ENCODE measurements at places on chromosomes 7 and 10.

DNA sequence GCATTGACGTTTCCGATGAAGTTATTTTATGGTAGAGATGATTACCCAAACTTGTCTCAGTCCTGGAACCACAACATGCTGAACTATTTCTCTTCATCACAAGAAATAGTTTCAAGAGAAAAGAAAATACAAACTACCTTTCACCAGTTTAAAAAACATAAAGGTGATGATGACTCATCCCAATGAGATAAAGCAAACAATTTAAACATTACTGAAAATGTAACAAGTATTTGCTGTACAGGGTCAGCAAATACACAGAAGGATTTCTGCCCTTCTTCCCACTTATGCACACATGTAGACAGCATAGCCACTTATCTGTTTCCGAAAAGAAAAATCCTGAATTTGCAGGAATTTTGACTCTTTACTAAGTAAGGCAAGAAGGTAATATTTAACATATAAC, 50.8 kb downstream of the RHOBTB1 start:
- no peak for DNase-seq

GRCh38 chr10:128981881-128982615, 485.0 kb upstream of the MGMT start:
- DNase-seq = no peak

- DNase-seq = no peak
These were observed 90.5 kb upstream of the MACROH2A2 start for GRCh38 chr10:69961881-69962745.

- DNase-seq = no peak
These were observed 60.7 kb downstream of the CSTF2T start for GRCh38 chr10:51638737-51639136.

- no peak for DNase-seq
These were observed 371.7 kb downstream of the ZNF716 start for GRCh38 chr7:57821438-57822382.

DNA sequence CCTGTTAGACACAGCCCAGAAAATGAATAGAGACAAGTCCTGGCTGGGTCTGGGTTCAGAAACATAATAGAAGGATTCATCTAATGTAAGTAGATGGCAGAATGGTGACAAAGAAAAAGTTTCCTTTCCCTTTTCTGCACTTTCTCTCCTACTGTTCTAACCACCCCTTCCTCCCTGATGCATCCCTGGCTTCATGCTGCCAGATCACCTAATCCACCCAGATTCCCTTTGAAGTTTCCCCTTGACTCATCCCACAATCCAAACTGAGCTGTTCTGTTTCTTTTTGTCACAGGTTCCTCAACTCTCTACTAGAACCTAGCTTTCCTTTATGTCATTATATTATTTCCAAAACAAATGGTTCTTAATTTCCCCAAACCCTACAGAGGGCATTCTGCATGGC, 1.1 kb upstream of the MACC1 start:
- no peak for DNase-seq

- DNase-seq = no peak
These were observed 122.3 kb downstream of the SH3PXD2A start for GRCh38 chr10:103733045-103733419.

GRCh38 chr7:105875505-105875904, 894 bp downstream of the ATXN7L1 start:
- DNase-seq = no peak

GRCh38 chr10:114335614-114336013, 68.7 kb downstream of the AFAP1L2 start:
- no peak for DNase-seq

- no peak for DNase-seq
These were observed 688 bp downstream of the ORAI2 start for GRCh38 chr7:102434039-102434486.

DNA sequence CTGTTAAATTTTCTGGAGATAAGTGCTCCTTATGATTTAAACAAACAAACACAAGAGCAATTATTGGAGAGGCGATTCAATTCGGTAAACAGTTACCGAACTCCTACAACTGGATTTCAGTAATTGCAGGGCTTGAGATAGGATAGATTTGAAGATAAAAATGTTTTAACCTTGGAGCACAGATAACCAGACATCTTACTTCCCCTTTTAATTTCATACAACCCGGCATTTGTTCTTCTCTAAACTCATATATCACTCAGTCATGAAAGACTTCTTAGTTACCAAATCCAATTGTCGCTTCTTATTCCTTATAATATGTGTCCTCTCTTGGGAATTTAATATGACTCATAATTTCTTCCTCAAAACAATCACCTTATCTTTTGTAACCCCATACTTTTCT, 235.9 kb upstream of the CSTF2T start:
- DNase-seq = no peak

DNA sequence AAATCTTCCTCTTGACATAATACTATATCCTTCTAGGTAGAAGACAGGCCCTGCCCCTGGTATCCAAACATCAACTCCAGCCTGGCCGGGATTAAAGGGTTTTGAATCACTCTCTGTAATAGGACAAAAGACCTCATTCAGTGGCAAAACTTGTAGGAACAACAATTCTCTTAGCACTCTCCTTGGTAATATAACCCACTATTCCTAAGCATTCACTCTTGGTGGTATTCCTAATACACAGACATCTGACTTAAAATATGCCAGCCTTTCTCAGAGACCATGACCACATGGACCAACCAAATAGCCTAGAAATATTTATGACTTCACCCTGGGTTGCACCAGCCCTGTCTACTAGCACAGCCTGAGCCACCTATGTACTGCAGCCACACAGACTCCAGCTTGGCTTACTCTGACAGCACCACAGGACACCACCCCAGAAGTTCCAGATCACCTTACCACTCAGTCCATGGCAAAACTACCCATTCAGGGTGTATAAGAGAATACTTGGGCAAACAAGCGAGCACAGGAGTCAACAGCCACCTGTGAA, 244.9 kb upstream of the NEBL start:
- no peak for DNase-seq

DNA sequence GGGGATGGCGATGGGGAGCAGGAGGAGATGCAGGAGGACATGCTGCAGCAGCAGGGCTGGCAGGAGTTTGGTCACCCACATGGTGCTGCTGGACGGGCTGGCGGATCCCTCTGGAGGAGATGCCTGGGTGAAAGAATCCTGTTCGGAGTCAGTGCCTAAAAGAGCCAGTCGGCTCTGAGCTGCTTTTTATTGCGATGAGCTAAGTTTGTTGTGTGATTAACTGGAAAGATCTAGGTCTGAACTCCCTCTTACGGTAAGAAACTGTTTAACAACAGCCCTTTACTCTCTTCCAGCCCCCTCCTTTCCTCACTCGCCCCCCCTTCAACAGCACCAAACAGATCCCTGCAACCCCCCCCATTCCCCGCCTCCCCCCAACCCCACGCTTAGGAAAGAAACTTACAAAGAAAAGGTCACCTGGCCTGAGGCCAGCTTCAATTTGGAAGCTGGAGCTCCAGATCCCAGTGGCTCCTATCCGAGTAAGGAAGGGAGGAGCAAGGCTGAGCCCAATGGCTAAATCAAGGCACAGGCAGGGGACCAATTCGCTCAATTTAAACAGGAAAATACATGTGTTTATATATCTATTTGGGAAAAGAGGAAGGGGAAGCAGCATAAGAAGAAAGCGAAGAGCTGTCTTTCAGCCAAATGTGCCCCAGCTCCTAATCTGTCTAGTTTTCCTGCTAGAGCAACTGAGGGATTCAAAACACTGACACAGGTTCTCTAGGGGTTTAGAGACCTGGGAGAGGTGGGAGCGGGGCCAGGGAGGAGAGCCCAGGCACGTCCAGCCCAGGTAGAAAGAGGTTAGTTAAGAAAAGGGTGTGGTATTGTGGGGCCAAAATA, at the start of gene HGF:
Gene HGF, minus strand, starts transcription at position 157 of the 837 bp plus-strand sequence. Its CDS starts 76 bp downstream, at position 81.
- no peak for DNase-seq

DNA sequence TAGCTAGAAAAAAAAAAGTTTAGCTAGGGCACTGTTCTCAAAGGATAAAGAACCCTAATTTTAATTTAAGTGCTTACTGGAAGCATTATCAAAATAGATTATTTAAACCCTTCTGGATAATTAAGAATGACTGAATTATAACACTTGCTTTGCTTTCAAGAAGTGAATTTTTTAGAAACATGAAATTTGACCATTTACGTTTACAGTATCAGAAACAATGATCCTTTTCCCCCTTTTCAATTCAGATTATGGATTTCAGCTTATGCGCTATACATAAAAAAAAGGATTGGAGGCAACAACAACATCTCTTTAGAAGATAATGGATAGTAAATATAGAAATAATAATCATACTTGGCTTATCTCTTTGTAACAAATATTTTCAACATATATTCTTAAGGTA, 39.2 kb downstream of the CREM start:
- DNase-seq = no peak

- no peak for DNase-seq
These were observed 25.1 kb downstream of the SEPTIN7 start for GRCh38 chr7:35825974-35826373.

GRCh38 chr10:22992075-22992474, 64.2 kb downstream of the ARMC3 start:
- peak; percentile 40 for DNase-seq

DNA sequence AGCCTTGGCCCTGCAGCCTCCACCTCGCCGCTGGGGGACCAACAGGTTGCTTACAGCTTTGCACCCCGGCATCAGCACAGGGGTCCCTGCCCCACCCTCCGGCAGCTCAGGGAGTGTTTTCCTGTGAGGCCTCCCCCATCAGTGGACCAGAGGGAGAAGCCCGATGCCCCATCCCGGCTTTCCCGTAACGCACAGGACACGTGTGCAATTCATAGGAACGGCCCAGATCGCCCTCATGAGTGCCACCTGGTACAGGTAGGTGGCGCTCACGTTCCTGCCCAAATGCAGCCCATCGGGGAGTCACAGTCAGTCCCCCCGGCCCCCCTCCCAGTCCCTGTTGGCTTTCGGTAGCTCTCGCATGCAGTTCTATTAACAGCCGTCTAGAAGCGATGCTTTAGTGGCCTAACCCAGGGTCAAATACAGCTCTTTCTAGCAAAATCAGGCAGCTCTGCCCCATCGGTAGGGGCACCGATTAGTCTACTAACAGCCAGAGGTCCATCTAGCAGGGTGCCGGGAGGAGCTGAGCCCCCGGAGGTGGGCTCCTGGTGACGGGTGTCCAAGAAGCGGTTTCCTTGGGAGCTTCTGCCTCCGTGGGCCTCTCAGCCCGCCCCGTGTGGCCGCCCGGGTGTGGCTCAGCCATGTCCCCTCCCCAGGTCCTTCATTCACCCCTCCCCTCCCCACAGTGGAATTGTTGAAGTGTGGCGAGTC, 48.4 kb upstream of the GTF2IRD1 start:
- no peak for DNase-seq

DNA sequence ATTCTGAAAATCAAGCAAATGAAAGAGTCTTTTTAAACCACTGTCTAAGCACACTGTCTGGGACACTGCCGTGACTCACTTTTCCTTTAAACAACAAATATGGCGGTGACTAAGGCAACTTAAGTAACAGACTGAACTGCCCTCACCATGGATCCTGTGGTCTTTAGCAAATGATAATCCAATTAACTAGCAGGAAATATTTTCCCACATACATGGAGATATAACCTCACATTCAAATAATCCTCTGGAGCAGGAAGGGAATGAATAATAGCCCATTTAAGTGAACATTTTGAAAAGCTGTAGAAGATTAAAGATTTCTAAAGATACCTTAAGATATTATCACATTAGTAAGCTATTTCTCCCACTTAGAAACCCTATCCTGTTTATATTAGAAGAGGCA, 40.3 kb upstream of the LRRC17 start:
- DNase-seq = no peak
